Activated T-cell treated with anti-CD3 and anti-CD28 coated beads, Interleukin-2, amount 50 U/mL, for 1 hour (primary cell): ENCODE measurements at places on chromosomes 7 and 10.

DNA sequence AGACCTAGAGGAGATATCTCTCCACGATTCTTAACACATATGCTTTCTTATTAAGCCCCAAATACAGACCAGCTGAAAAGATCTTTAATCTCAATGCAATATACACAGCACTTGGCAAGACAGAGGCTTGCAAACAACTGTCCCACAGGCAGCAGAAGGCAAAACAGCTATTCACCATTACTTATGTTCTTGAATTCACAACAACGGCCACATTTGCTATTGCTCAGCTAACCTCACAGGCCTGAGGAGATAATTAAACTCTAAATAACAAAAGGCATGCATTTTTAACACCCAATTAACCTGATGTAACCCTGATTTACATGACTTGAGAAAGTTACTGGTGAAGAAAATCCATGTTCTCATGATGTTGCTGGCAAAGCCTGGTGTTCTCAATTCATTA lies 216.4 kb downstream of the CRPPA start:
- DNase-seq: no peak

DNA sequence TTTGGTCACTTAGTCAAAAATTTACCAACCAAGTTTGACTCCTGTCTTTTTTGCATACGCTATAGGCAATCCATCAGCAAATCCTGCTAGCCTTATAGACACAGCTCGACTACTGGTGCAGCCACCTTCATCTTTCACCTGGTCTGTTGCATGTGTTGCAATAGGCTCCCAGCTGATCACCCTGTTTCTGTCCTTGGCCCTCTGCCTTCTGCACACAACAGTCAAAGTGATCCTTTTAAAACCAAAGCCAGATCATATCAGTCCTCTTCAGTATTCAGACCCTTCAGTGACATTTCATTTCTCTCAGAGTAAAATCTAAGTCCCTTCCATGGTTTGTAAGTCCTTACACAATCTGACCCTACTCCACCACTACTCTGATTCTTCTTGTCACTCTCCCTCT lies 10.9 kb upstream of the CDK6 start:
- no peak for DNase-seq

DNA sequence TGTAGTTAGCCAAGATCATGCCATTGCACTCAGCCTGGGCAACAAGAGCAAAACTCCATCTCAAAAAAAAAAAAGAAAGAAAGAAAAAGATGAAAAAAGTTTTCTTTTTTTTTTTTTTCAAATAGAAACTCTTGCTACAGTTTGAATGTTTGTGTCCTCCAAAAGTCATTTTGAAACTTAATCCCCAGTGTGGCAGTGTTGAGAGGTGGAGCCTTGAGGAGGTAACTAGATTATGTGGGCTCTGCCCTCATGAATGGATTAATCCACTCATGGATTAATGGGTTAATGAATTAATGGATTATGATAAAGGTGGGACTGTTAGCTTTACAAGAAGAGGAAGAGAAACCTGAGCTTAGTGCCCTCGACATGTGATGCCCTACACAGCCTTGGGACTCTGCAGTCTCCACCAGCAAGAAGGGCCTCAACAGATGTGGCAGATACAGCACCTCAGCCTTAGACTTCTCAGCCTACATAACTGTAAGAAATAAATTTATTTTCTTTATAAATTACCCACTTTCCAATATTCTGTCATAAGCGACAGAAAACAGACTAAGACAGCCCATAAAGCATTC lies 25.1 kb downstream of the CPEB3 start:
- no peak for DNase-seq

DNA sequence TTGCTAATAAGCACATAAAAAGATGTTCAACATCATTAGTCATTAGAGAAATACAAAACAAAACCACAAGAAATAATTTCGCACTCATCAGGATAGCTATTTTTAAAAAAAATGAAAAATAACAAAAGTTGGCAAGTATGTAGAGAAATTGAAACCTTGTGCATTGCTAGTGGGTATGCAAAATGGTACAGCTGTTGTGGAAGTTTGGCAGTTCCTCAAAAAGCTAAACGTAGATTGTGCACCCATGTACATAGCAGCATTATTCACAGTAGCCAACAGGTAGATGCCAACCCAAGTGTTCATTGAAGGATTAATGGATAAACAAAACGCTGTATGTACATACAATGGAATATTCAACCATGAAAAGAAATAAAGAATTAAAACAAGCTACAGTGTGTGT lies 35.3 kb upstream of the STARD3NL start:
- no peak for DNase-seq

- DNase-seq: no peak
Measured at GRCh38 chr10:26555719-26556368, 117.7 kb downstream of the APBB1IP start.

GRCh38 chr10:132468216-132468615 lies 69.4 kb upstream of the INPP5A start:
- no peak for DNase-seq

- DNase-seq: no peak
Measured at GRCh38 chr10:102919246-102919959, 1.3 kb downstream of the CNNM2 start.

DNA sequence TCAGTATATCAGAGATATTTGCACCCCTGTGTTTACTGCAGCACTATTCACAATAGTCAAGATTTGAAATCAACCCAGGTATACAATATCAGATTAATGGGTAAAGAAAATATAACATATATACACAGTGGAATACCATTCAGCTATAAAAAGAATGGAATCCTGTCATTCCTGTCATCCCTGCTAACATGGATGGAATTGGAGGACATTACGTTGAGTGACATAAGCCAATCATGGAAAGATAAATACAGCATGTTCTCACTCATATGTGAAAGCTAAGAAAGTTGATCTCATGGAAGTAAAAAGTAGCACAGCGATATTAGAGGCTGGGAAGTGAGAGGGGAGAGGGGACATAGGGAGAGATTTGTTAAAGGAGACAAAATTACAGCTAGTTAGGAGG lies 171.0 kb downstream of the ARL5B start:
- DNase-seq: no peak

GRCh38 chr7:152737833-152738232 lies 21.7 kb upstream of the ACTR3B start:
- DNase-seq: no peak

GRCh38 chr7:38330861-38331621 lies 57.6 kb upstream of the TARP start:
- no peak for DNase-seq

- DNase-seq: no peak
Measured at GRCh38 chr7:20865684-20866083, 79.0 kb upstream of the SP8 start.

DNA sequence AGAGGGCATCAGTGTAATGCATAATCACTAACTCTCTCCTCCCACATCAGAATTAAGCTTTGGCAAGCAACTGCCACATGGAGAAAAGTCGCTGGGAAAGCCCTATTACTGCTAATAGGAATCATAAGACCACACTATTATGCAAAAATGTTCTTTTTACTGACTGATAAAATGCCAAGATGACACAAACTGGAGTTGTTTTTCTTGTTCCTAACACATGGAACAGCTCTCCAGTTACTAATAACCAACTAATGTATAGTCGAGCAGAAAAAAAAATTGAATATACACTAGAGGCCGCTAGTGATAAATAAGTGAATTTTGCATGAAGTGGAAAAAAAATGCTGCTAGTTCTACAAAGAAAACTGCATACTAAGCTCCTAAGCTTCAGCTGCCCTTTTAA lies 165.6 kb downstream of the TPK1 start:
- no peak for DNase-seq

GRCh38 chr7:1679326-1679965 lies 9.4 kb downstream of the ELFN1 start:
- DNase-seq: no peak

DNA sequence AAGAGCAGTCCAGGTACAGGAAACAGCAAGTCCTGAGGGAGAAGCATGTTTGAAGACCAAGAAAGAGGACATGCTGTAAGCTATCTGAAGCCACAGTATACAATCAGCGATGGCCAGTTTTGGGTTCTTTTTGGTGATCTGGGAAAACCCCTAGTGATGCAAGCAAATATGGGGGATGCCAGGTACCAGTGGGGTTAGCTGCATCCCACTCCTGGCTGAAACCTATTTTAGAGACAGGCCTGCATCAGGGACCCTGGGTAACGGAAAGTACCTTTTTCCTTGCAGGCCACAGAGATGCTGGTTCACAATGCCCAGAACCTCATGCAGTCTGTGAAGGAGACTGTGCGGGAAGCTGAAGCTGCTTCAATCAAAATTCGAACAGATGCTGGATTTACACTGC lies 32.9 kb downstream of the AP3M1 start:
- no peak for DNase-seq

DNA sequence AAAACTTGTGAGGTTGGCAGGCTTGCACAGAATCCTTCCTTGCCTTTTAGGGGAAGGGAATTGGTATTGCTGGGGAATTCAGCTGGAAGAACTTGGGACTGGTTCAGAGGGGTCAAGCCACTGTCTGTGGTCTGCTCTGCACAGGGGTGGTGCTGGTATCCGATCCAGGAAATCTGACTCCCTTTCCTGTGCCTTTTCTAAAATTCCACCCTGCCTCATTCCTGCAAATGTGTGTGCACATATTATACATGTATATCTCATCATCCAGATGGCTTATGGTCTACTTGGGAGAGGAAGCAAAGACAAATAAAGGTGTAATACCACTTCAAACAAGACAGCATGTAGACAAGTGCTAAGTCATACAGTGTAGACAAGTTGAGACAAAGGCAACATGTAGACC lies 14.3 kb downstream of the UBTD1 start:
- no peak for DNase-seq

- DNase-seq: no peak
Measured at GRCh38 chr10:117741524-117741923, 199.0 kb downstream of the EMX2 start.

DNA sequence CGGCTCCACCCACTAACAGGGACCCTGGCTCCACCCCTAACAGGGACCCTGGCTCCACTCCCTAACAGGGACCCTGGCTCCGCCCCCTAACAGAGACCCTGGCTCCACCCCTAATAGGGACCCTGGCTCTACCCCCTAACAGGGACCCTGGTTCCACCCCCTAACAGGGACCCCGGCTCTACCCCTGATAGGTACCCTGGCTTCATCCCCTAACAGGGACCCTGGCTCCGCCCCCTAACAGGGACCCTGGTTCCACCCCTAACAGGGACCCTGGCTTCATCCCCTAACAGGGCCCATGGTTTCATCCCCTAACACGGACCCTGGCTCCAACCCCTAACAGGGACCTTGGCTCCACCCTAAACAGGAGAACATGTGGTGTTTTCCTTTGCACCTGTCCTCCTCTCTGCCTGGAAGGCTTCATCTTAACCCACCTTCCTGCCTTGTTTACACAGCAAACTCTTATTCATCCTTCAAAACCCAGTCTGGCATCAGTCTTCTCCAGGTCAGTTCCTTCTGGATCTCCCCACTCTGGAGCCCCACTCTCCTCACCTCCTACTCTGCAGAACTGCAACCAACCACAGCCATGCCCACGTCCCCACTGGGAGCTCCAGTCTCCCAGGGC lies 58.0 kb downstream of the CHST15 start:
- DNase-seq: no peak

GRCh38 chr7:96832092-96832662 lies 122.5 kb upstream of the SEM1 start:
- no peak for DNase-seq

GRCh38 chr7:47382200-47382599 lies 199.7 kb downstream of the TNS3 start:
- no peak for DNase-seq

GRCh38 chr10:5470062-5470751 lies 29.2 kb downstream of the CALML5 start:
- DNase-seq: no peak

- no peak for DNase-seq
Measured at GRCh38 chr7:120695848-120696247, 162.1 kb downstream of the TSPAN12 start.

GRCh38 chr7:29906200-29907022 lies 83.2 kb downstream of the SCRN1 start:
- DNase-seq: no peak

DNA sequence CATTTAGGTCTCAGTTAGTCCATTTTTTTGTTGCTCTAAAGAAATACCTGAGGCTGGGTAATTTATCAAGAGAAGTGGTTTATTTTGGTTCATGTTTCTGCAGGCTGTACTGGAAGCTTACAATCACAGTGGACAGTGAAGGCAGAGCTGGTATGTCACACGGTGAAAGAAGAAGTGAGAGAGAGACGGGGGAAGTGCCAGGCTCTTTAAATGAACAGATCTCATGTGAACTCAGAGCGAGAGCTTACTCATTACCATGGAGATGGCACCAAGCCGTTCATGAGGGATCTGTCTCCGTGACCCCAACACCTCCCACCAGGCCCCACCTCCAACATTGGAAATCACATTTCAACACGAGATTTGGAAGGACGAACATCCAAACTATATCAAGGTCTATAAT lies 18.9 kb upstream of the PNLIPRP3 start:
- no peak for DNase-seq

DNA sequence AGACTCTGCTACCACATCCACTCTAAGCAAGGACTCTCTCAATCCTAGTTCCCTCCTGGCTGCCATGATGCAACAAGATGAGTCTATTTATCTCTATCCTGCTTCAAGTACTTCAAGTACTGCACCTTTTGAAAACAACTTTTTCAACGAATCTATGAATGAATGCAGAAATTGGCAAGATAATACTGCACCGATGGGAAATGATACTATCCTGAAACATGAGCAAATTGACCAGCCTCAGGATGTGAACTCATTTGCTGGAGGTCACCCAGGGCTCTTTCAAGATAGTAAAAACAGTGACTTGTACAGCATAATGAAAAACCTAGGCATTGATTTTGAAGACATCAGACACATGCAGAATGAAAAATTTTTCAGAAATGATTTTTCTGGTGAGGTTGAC lies 40.7 kb downstream of the AHR start:
- DNase-seq: no peak
